ENCODE measurements at places on chromosomes 3 and 15.
A peak's percentile ranks its signal among the peaks of the same experiment; 100 is the strongest.

DNA sequence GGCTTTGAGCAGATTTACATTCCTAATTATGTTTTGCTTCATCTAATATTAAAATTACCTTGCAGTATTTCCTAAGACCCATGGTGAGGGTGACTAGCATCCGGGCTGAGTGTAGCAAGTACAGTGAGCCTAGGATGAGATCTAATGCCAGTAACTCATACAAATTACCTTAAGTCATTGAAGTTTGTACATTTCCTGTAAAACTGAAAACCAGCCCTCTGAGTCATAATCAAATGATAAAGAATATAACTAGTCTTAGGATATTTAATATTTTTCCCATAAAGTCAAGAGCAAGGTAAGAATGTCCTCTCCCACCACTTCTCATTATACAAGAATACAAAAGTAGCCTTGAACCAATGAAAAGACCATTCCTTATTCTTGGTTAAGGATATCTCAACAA is 54.8 kb upstream of the CHRM5 start:
- DNase-seq = no peak

- no peak for DNase-seq
These were observed 6.4 kb downstream of the BDH1 start for GRCh38 chr3:197549261-197549885.

DNA sequence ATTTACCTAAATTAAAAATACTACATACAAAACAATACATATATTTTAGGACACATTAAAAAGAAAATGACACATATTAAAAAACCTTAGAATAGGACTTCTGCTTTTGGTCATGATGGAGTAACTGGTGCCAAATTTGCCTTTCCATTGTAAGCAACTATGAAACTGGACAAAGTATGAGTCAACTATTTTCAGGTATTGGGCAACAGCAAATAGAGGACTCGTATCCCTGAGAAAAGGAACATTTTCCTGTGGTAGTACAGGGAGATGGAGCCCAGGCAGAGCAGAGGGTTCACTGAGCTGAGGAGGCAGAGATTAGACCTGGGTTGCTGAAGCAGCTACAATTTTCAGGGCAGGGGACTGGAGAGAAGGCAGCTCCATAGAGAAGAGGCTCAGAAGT is 14.7 kb downstream of the CCR1 start:
- no peak for DNase-seq

DNA sequence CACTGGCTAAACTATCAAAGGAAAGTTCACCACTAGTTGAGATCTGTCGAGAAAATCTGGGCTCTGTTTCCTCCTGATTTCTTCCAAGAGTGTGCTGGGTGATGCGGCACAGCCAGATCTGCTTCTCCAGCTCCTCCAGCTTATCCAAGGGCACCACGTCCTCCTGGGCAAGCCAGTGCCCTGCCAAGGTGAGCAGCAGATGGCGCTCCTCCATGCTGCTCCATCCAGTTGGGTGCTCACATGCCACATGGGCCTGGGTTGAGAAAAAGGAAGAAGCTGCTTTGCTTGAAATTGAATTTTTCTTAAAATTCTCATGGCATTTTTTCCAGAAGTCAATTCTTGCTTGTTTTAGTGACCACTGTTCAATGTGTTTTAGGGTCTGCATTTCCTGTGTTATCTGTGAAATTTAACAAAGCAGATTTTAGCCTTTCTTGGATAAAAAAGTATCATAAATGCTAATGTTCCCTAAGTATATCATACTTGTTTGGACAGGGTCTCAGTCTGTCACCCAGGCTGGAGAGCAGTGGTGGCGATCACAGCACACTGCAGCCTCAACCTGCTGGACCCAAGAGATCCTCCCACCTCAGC is 47.3 kb downstream of the EIF3J start:
- no peak for DNase-seq

GRCh38 chr3:59573911-59574310 is 524.1 kb upstream of the CFAP20DC start:
- no peak for DNase-seq

DNA sequence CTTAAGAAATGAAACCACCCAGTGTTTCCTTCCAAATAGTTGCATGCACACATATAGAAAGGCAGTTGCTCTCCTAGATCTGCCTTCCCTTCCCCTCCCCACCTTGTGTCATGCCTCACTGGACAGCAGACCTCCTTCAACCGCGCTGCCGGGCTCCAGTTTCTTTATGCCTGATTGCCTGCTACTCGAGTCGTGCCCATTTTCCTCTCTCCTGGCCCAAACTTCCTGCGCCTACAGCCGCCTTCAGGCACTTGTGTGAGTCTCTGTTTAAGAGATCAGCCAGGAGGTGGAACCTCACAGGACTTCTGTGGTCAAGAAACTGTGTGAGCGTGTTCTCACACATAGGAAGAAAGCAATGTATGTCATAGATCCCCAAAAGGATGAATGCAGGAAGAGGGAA is 8.8 kb upstream of the FAM107A start:
- no peak for DNase-seq

- DNase-seq = no peak
These were observed 19.2 kb upstream of the GSK3B start for GRCh38 chr3:120113128-120114116.

GRCh38 chr3:168933614-168934013 is 729.9 kb downstream of the MECOM start:
- DNase-seq = no peak

DNA sequence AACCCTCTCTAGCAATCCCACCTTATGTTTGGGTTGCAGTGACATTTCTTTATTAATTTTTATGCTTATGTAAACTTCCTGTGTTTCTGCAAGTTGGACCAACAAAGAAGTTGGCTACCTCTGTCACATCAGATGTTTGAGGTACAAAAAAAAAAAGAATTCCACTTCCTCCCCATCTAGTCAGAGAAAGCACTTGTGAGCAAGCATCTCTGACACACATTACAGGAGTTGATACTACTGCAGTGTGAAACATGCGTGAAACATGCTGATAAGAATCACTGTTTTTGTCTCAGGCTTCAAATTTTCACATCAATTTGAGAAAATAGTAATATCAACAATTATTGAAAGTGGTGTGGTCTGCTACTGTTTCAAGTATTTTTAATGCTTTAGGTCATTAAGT is 1.3 kb downstream of the SCAANT1 start:
- DNase-seq = no peak

DNA sequence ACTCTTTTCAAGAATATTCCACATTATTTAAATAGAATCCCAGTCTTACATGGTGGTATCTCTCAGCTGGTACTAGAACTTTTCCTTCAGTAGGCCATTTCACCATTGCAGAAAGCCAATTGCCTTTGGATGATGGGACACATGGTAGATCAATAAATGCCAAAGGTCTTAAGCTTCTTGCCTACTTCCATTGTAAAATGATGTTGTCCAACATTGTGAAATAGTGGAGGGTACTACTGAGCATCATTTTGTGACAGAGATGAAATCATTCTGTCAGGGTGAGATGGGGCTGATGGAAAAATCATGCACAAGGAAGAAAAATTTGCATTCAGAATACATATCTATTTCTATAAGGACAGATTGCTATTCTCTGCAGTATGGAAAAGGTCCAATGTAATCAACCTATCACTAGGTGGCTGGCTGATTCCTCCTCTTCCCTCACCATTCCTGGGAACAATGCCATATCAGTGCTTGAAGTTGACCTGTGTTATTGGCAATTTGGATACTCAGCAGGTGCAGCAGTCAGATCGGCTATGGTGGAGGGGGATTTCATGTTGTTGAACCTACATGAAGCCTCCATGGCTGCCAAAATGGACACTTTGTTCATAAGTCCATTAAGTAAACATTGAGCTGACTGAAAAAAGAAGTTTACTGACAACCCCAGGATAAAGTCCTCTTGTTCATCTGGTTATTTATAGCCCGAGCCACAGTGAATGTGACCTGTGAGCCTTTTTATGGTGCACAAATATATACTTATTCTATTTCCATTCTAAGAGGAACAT is 596.9 kb upstream of the ARPP21 start:
- DNase-seq = no peak

DNA sequence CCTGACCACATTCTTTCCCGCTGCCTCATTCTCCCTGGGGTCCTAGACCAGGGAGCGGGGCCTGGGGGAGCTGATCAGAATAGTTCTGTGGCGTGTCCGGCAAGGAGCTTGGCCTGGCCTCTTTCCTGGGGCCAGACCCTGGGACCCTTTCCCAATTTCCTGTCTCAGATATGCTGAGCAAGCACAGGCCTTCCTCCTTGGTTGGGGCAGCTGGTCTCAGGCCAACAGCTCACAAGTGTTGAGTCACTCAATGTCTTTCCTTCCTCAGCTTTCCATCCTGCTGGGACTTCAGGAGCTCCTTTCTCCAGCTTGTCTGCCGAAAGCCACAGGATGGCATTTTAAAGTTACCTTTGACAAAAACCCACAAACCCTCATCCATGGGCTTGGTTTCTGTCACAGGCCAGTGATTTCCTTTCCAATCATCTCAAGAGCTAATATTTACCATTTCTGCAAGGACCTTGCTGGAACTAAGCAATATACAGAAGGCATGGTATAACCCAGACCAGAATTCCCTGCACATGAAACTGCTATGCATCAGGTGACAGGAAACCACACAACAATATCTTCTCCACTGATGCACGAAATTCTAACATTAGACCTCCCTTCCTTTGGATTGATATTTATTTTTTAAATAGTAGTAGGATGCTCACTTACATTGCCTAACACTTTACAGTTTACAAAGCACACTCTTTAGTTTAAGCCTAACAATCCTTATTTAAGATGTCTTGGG is 19.5 kb upstream of the TIMP4 start:
- no peak for DNase-seq

DNA sequence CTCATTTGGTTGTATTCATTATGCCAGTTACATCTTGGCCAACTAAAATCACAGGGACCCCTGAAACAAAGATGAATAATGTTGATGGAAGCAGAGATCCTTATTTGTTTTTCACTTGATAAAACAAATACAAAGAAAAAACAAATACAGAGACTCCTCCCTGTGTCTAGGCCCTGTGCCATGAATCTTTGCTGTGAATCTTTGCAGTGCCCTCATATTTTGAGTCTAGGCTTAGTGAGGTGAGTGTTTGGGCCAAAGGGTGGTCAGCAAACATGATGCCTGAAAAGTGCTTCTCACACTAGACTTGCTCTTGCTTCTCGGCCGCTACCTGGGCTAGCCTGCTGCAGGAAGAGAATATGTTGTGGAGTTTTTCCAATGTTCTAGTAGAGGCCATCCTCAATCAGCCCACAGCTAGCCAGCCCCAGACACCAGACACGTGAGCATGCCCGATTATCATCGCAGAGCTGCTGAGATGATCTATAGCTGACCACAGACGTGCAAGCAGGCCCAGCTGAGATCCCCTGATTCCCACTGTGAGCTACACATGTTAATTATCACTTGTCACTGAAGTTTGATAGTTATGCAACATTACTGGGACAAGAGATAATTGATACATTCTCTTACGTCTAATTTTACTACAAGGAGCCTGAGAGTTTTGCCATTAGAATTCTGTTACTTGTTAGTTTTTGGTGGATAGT is 191.4 kb downstream of the THRB start:
- no peak for DNase-seq

DNA sequence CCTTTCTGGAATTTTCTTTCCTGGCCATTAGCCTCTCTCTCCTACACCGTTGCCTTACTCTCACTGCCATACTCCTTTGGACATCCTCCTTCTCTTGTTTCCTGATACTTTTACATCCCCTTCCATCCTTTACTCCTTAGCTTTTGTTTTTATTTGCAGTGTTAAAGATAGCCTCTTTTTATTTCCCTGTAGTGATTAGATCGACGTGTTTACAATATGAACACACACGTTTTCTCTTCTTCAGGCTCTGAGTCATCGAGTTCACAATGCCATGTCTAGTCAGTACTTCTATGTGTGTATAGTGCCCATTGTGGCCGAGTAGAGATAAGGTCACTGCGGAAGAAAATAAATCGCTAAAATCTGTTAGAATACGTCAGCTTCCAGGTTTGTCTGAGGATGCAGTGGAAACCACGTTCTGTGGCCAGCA is 208.5 kb downstream of the LPP start:
- no peak for DNase-seq

DNA sequence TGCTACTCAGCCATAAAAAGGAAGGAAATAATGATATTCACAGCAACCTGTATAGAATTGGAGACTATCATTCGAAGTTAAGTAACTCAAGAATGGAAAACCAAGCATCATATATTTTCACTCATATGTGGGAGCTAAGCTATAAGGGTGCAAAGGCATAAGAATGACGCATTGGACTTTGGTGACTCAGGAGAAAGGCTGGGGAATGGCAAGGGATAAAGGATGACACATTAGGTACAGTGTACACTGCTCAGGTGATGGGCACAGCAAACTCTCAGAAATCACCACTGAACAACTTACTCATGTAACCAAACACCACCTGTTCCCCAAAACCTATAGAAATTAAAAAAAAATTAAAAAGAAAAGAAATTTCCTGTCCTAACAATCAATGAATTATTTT is 42.7 kb downstream of the ALCAM start:
- no peak for DNase-seq

- DNase-seq = no peak
These were observed 569.2 kb upstream of the RGMA start for GRCh38 chr15:93658026-93658816.

GRCh38 chr15:80411788-80412288 is 7.7 kb downstream of the ARNT2 start:
- no peak for DNase-seq

- no peak for DNase-seq
These were observed 30.7 kb downstream of the NUP210 start for GRCh38 chr3:13389378-13389777.

DNA sequence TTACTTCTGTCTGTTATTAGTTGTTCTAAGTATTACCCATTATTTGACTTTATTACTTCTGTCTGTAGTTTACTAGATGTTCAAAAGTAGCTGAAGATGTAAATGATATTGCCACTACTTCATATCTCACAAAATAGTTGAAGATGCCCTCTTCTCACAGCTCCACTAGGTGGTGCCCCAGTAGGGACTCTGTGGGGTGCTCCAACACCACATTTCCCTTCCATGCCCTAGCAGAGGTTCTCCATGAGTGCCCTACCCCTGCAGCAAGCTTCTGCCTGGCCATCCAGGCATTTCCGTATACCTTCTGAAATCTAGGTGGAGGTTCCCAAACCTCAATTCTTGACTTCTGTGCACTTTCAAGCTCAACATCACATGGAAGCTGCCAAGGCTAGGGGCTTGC is 80.8 kb downstream of the KCNH8 start:
- no peak for DNase-seq

- peak; percentile 82 for DNase-seq
These were observed 369 bp upstream of the U2SURP start for GRCh38 chr3:143001034-143001368.

GRCh38 chr15:41331833-41332193 is 578 bp downstream of the OIP5 start:
- no peak for DNase-seq

DNA sequence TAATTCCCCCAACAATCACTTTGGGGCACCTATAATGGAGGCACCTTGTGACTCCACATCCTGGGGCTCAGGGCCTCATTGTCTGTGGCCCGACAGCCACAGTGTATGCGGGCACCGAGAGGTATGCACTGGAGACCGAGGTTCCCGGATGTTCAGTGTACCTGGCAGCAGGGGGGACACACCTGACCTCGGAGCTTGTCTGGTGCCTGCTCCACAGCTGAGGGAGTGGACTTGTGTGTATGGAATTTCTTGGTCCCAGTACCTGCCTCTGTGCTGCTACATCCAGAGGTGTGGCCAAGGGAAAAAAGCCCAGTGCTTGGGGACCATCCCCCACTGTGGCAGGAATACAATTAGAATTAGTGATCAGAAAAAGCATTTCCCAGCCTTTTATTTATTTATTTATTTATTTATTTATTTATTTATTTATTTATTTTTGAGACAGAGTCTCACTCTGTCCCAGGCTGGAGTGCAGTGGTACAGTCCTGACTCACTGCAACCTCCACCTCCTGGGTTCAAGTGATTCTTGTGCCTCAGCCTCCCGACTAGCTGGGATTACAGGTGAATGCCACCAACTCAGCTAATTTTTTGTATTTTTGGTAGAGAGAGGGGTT is 8.8 kb upstream of the AEN start:
- DNase-seq = no peak

Measured in GF-D8 (cell line).